ENCODE measurements at places on chromosomes 7 and 10. TPM values are rescaled to one million over a fixed set of nuclear protein-coding genes. Genes with fewer than 3 reads are reported as not detected.

- no peak for DNase-seq
These were observed 64.3 kb upstream of the NRP1 start for GRCh38 chr10:33398796-33399195.

- no peak for DNase-seq
These were observed 739 bp downstream of the MYPN start for GRCh38 chr10:68110027-68110426.

- DNase-seq = no peak
These were observed 878 bp downstream of the GLRX3 start for GRCh38 chr10:130137090-130137448.

GRCh38 chr7:157876469-157877285 lies 539.9 kb downstream of the DNAJB6 start:
- DNase-seq = no peak

The CALHM1 gene
- 0.05 TPM for polyA plus RNA-seq

The OPALIN gene
- not detected for polyA plus RNA-seq
